NCI-H2107 (cell line): ENCODE measurements at places on chromosomes 7 and 10.

DNA sequence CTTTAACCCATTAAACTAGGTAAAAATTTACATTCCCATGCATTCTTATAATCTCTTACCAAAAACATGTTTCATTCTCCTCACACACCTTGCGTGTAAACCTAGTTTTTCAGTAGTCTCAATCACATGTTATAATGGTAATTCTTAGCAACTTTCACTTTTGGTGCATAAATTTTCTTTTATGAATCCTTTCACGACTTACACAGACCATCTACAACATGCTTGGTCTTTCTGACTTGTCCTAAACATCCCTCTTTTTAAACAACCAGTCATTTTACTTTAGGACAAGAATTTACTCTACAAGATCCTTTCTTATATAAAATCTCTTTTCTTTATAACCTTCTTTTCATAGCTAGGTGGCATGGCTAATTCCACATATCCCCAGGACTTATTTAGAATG, 25.8 kb downstream of the FBXL13 start:
- DNase-seq: no peak

DNA sequence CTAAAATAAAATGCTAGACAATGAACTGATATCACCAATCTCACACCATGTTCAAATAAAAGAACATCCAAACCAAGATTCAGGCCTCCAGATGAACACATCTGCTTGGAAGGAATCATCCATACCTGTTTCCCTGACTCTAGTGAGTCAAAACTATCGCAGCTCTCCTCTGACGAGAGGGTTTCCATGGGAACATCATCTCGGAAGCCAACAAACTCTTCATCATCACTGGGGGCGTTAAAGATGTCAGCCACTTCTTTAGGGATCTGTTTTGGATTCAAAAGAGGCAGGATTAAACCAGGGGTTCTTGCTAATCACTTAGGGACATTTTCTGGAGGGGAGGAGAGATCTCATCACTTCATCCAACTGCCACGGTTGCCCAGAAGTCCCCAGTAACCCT, 29.1 kb downstream of the CDCA7L start:
- DNase-seq: no peak

DNA sequence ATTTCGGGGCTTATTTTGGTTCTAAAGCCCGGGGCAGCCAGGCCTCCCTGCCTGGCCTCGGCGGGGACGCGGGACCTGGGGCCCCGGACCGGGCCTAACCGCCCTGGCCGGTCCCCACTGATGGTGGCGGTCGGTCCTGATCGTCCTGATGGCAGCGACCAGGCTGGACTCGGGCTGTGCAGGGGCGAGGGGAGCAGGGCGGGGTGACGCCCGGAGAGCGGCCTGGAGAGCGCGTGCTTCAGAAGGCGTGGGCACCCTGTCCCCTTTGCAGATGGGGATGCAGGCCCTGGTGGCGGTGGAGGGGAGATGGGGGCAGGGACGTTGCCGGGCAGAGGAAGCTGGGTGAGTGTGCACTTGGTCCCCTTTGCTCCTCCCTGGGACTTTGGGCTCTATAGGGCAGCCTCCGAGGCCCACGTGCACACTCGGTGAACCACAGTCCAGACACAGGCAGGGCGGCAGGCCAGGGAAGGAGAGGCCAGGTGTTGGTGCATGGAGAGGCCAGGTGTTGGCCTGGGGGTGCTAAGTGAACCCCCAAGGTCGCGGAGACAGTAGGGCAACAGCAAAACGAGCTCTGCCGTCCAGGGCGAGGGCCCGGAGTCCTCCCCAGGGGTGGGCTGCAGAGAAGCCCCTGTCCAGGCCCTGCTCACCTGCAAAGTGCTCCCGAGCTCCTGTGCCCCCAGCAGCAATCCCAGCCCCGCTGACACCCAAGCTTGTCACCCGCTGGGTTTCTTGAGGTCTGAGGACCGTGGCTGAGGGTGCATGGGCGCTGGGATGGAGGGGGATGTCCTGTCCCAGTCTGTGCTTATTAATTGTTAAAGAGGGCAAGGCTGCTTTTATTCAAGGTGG, 42.4 kb upstream of the FAM20C start:
- no peak for DNase-seq

DNA sequence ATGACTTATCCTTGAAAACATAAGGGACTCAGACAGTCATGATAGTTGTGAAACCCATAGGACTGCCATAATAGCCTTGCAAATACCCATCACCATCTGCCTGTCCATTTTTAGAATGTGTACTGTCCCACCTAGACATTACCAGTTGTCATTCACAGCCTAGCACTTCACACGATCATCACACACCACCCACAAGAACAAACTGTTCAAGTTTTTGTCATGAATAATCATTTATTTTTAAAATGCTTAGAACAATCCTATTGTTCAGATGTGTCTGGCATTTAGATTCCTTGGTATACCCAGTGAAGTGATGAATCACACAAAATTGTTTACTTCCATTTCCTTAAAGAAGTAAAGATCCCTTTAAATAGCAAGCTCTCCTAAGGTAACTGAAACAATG, 46.6 kb downstream of the CCDC3 start:
- no peak for DNase-seq

DNA sequence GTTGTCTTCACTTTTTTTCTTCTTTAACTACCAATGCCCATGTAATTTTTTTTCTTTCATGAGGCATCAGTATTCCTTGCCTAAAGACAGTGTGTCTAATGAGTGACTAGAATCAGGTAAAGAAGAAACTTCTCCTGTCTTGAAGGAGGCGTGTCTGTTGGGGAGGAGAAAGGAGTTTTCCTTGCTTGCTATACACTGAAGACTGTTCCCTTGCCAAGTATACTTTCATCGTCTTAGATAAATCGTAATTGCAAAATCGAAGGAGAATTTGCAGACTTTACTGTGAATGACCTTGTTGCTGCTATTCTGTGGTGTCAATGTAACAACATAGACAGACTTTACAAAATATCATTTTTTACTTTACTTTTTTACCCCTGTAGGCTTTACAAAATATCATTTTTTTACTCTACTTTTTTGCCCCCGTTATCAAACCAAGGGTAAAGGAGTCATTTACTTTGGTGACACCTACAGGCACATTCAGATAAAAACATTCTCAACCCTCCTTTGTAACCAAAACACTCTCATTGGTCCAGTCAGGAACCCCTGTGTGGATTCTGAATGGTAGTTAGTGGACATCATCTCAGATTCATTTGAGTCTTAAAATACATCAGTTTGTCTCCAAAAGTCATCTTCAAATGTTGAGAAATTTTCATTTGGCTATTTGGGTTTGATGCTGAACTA, 232.4 kb downstream of the AHR start:
- DNase-seq: no peak

DNA sequence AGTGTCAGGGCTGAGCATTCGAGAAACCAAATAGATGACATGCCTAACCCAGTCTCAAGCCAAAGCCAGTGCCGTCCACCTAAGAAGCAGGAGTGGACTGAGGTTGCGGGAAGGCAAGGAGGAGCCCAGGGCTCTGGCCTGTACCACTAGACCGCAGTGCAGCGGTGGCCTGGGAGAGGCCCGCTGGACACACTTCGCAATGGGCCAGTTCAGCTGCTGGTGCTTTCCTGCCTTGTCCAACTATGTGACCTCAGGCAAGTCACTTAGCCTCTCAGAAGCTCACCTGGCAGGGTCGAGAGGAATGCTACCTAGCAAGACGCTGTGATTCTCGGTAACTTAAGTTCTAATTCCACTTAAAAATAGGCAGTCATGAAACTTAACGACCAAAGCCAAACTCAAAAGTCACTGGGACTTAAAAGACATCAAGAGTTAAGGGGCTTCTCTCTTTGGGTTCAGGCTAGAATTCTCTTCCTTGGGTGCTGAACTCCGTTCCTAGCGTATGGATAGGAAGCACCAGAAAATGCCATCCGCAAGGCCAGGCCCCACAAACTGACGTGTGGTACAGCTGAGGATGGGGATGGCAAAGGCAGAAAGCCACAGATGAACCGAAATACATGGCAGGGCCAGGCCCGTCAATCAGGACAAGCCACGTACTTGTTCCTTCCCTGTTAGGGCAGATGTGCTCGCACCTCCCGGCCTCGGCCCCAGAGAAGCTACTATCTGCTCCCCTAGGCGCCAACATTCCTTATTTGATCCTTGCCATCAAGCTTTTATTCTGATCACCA, 34.2 kb downstream of the CTBP2 start:
- DNase-seq: no peak
